ENCODE measurements at places on chromosomes 4 and X. TPM values are rescaled to one million over a fixed set of nuclear protein-coding genes. Genes with fewer than 3 reads are reported as not detected.

SCRG1 gene
- total RNA-seq, result not detected

ITM2A gene
- total RNA-seq, result not detected

MXD4 gene
- 25.0 TPM for total RNA-seq

MGAT4D gene
- total RNA-seq, result not detected

ANOS1 gene
- not detected for total RNA-seq

MAGEA11 gene
- not detected for total RNA-seq

NUDT9 gene
- 8.4 TPM for total RNA-seq

MORC4 gene
- 15.8 TPM for total RNA-seq

SLC6A14 gene
- not detected for total RNA-seq

BCORL1 gene
- total RNA-seq, result 0.13 TPM

RIBC1 gene
- total RNA-seq, result not detected

CXCL3 gene
- not detected for total RNA-seq

TKTL1 gene
- total RNA-seq, result not detected

RHOH gene
- not detected for total RNA-seq

PRSS48 gene
- total RNA-seq, result not detected

ADH5 gene
- 147 TPM for total RNA-seq

ASB12 gene
- not detected for total RNA-seq

SLC25A53 gene
- total RNA-seq, result 4.4 TPM

STATH gene
- total RNA-seq, result not detected

CABS1 gene
- total RNA-seq, result not detected

GAGE2A gene
- total RNA-seq, result not detected

MTM1 gene
- 8.7 TPM for total RNA-seq

ZMAT1 gene
- total RNA-seq, result not detected

UGT2B15 gene
- not detected for total RNA-seq

VCX2 gene
- not detected for total RNA-seq

OPHN1 gene
- total RNA-seq, result 2.4 TPM

MAGEC3 gene
- total RNA-seq, result not detected

IL3RA gene
- total RNA-seq, result not detected

H2BW2 gene
- not detected for total RNA-seq

NSUN7 gene
- not detected for total RNA-seq

FGF5 gene
- total RNA-seq, result 19.4 TPM

KCND1 gene
- total RNA-seq, result not detected

TIMM17B gene
- 74.1 TPM for total RNA-seq

CT45A3 gene
- total RNA-seq, result not detected

VAMP7 gene
- total RNA-seq, result 40.3 TPM

SLC7A11 gene
- 10.3 TPM for total RNA-seq

EGFL6 gene
- not detected for total RNA-seq

RS1 gene
- not detected for total RNA-seq

FAM9C gene
- not detected for total RNA-seq

SLC9B1 gene
- 1.5 TPM for total RNA-seq

SPANXD gene
- not detected for total RNA-seq

PHOX2B gene
- not detected for total RNA-seq

GAGE12G gene
- total RNA-seq, result not detected

SFRP2 gene
- 0.52 TPM for total RNA-seq

DGKK gene
- not detected for total RNA-seq

Measured in MG63 (cell line).